Activated T-helper 2 cell treated with anti-CD3 and anti-CD28 coated beads, Interferon-gamma antibody, Interleukin-2, Interleukin-4, amounts not matched to agents 10 μg/mL and 5 μg/mL and 100 μg/mL, durations not matched to agents 14 hours and 24 hours and 36 hours (primary cell): ENCODE measurements at places on chromosomes 7 and 10.
A peak's percentile ranks its signal among the peaks of the same experiment; 100 is the strongest.

DNA sequence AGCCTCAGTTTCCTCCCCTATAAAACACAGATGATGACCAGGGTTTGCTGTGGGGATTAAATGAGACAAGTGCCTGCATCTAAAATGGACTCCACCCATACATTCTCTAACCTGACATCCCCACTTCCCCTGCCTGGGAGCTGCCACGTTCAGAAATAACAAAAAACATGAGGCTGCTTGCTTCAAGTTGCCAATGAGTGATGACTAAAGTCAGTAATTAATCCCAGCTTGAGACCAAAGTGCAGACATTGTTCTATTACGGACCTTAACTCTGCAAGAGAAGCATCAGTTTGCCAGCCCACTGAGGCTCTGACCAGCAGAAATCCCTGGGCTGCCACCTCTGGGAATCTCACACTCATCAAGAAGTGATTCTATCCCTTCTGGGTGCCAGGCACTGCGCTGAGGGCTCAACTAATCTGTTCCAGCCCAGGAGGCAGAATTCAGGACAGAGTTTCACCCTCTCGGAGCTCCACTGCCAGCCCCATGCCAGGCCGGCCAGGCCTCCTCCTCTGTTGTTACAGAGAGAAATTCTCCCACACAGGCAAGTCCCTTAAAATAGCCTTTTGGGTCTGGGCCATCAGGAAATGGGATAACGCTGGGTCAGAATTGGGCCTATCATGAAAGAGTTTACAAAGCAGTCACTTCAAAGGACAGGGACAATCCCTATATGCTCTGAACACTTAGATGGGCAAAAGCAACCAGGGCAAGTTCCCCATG is 11.4 kb downstream of the SH3PXD2A start:
- DNase-seq: no peak

DNA sequence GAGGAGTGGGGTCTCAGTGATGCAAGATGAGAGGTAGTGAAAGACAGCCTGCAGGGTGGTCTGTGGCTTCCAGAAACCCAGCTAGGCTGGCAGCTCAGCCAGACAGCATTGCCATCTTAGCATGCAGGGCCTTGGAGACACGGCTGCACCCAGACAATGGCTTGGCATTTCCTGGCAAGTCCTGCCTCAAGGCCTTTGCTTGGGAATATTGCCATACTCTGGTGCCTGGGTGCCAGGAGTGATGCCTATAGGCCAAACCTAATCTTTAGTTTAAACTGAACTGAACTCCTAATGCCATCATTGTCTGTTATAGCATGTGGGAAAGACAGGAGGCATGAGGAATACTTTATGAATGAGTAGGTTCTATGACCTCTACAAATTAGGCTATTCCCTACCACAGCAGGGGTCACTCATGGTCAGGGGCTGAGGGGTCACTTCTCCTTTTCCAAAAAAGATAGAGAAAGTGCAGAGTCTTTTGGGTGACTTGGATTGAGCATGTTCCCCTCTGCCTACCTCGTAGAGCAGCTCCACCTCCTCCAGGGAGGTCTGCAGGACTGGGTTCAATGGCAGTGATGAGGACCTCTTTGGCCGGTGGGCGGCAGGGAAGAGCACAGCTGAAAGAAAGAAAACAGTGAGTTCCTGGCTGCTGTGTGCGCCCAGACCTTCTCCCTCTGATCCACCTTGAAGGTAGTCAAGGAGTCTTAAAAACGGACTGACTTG is 8.8 kb upstream of the SLC13A4 start:
- DNase-seq: no peak

DNA sequence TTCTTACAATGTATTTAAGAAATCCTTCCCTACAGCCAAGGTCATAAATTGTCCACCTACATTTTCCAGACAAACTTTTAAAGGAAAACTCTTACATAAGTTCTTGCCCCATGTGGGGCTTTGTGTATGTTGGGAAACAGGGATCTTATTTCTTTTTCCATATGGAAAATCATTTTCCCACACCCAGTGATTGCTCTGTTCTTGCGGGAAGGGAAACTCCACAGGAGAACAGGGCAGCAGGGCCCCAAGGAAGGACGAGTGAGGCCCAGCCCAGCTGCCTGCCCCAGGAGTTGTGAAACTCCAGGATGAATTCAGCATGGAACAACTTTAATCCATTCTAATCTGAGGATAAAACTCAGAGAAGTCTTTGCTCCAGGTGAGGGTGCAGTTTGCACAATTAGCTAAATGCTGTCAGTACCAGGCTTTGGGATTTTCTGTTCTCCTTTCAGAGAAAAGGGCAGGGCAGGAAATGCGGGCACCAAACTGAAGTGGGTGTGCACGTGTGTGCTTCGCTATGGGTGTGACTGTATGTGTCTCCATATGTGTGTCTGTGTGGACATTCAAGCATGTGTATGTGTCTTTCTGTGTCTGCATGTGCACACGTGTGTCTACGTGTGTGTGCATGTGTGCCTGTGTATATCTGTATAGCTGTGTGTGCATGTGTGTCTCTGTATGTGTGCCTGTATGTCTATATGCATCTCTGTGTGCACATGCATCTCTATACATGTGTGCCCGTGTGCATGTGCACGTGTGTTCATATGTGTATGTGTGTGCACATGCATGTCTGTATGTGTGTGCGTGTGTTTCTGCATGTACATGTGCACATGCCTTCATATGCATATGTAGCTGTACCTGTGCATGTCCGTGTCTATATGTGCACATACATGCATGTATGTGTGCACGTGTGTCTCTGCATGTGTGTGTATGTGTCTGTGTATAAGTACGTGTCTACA is 102.0 kb upstream of the FAM20C start:
- no peak for DNase-seq

DNA sequence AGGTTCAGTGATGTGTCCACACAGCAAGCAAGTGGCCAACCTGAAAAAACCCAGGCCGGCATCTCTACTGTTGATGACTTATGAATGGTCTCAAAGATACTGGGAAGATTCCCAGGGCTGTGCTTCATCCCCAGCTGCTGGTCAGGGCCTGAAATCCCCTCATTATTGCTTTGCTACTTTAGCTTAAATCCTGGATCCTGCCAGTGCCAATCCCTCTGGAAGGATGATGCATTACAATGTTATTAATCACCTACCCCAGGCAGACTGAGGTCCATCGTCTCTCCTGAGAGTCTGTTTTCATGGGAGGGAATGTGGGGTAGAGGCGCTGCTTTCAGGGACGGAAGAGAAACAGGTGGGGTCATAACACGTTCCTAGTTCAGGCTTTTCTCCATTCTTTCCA is 371.6 kb downstream of the RPS24 start:
- DNase-seq: no peak

DNA sequence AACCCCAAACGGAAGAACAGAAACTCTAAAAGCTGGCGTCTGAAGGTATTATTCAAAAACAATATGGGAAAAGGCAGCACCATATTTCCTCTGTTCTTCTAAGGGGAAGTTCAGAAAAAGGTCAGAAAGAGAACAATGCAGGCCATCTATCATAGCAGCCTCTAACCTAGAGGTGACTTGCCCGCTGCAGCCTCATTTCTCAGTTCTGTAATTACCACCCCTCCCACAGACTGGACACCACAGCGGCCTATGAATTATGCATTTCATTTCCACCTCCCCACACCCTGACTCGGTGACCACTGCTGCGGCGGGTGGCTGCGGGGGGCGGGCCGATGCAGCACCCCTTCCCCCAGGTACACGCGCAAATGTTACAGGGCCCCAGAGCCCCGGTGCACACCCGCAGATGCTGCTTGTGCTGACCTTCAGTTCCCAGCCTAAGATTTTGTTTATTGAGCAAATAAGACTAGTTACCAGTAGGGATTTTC is 125.5 kb downstream of the CLEC2L start:
- DNase-seq: no peak

GRCh38 chr10:12121673-12122072 is 7.8 kb upstream of the SEC61A2 start:
- DNase-seq: no peak

DNA sequence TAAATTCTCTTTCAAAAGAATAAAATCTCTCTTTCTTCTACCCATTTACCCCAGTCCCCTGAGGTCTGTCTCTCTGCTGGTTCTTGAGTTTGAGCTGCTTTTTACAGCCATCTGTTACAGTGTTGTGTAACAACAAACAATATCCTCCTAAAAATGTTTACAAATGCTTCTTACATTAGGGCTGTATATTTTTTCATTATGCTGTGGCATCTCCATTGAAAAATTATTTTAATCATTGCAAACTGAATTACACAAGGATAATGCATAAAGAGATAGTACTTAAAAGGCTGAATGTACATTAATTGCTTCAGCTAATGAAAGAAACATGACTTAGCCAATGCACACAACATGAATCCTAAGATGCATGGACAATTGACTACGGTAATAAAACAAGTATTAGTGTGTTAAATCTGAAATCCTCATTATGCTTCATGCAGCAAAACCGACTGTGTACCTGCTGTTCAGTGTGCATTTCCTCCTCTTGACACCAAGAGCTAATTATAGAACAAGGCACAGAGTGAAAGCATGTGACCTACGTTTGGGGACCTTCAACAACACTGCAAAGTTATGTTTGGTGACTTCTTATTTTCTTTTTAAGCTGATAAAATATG is 181.7 kb upstream of the RHOBTB1 start:
- no peak for DNase-seq

DNA sequence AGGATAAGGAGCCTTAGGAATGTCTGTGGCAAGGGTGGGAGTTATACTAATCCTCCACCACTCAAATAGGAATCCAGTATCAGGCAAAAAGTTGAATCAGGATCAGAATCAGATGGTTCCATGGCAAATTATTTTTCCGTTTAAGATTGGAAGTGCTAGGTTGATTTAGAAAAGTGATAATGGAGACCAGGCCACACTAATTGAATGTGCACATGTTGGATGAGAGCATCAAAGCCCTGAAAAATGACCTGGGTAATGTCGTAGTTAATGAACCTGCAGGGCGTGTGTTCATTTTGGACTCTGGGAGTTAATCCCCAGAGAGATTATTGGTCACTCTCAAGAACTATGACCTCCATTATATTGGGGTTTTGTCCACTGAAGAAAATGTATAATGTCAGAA is 53.3 kb upstream of the UBN2 start:
- DNase-seq: no peak

DNA sequence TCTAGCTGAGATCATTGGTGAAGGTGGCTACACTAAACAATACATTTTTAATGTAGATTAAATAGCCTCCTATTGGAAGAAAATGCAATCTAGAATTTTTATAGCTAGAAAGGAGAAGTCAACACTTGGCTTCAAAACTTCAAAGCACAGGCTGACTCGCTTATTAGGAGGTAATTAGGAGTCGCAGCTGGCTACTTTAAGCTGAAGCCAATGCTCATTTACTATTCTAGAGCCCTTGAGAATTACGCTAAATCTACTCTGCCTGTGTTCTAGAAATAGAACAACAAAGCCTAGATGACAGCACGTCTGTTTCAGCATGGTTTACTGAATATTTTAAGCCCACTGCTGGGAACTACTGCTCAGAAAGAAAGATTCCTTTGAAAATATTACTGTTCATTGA is 101.6 kb upstream of the EEPD1 start:
- no peak for DNase-seq

DNA sequence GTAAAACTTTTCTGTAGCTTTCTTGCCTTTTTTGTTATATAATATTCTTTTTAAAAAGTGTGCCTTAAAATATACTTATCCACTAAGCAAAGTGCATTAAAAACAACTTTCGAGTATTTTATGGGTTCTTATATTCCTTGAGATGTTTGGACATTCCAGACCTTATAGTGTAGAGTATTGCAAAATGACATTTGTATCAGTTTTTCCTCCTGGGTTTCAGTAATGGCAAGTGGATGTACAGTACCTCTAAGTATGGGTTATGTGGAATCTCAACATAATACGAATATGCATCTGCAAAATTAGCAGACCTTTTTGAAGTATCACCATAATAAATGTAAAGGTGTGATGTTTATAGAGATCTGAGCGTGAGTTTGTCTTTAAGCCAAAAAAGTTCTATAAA is 2.7 kb downstream of the CDK13 start:
- DNase-seq: no peak

GRCh38 chr10:76984559-76985443 is 652.8 kb downstream of the KCNMA1 start:
- DNase-seq: peak; percentile 32

GRCh38 chr7:5635006-5635405 is 146.5 kb downstream of the RNF216 start:
- DNase-seq: no peak

DNA sequence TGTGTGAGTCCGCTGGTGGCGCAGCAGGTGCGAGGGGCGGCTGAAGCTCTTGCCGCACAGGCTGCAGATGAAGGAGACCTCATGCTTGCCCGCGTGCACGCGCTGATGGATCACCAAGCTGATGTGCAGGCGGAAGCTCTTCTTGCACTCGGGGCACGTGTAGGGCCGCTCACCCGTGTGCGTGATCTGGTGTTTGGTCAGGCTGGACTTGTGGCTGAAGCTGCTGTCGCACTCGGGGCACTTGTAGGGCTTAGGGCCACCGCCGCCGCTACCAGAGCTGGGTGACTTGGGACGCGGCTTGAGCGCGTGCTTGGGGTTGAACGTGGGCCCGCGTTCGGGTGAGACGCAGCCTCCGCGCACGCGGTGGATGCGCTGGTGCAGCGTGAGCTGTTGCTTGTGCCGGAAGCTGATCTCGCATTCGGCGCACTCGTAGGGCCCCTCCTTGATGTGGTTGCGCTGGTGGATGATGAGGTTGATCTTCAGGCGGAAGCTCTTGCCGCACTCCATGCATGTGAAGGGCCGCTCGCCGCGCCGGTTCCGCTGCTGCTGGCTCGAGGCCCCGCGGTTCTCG is 28.7 kb downstream of the ZNF777 start:
- no peak for DNase-seq

- no peak for DNase-seq
These were observed 79.8 kb upstream of the PTN start for GRCh38 chr7:137423321-137423720.

GRCh38 chr7:25385506-25386136 is 157.3 kb upstream of the NPVF start:
- DNase-seq: no peak

GRCh38 chr7:51242007-51242691 is 74.5 kb downstream of the COBL start:
- no peak for DNase-seq

GRCh38 chr10:17736223-17736622 is 15.8 kb upstream of the TMEM236 start:
- DNase-seq: no peak

GRCh38 chr10:111999205-111999914 is 184.2 kb downstream of the GPAM start:
- no peak for DNase-seq

- DNase-seq: no peak
These were observed 125.3 kb downstream of the CHCHD3 start for GRCh38 chr7:132956556-132956955.

GRCh38 chr10:21172930-21173801 is 276.1 kb upstream of the NEBL start:
- no peak for DNase-seq
